ENCODE measurements at places on chromosomes 1 and 21.

GRCh38 chr21:45392573-45392971 lies 12.4 kb upstream of the COL18A1 start:
- no peak for DNase-seq

DNA sequence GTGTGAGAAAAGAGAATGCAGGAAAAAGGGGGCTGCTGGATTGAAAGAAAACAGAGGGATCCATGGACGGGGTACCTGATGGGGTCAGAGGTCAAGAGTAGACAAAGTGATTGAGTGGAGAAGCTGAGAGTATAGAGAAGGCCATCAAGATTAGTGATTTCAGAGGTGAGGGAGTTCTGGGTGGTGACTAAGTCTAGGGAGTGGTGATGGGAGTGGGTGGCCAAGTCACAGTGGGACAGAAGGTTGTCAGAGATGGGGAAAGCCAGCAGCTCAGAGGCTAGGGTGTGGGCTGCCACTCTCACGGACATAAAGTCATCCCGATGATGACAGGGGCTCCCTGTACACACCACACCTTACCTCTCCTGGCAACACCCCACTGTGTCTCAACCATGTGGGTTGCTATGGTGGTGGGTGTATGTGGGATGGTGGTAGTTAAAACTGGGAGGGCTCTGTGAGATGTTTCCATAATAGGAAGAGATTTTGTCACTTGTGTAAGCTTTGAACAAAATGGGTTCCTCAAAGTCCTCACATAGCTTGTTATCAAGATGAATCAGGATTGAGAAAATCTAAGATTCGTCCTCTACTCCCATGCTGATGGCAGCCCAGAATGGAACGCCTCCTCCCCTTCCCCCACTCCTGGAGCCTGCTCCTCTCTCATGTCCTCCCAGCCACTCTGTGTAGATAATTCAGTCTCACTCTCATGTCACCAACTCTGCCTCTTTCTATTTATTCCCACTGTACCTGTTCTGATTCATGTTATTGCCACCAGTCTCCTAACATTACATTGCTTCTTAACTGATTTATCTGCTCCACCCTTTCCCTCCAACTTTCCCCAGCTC lies 20.3 kb upstream of the CSF1 start:
- DNase-seq = no peak

GRCh38 chr1:51222809-51223208 lies 13.3 kb upstream of the RNF11 start:
- no peak for DNase-seq

GRCh38 chr1:117113199-117113598 lies 8.3 kb downstream of the TRIM45 start:
- no peak for DNase-seq

DNA sequence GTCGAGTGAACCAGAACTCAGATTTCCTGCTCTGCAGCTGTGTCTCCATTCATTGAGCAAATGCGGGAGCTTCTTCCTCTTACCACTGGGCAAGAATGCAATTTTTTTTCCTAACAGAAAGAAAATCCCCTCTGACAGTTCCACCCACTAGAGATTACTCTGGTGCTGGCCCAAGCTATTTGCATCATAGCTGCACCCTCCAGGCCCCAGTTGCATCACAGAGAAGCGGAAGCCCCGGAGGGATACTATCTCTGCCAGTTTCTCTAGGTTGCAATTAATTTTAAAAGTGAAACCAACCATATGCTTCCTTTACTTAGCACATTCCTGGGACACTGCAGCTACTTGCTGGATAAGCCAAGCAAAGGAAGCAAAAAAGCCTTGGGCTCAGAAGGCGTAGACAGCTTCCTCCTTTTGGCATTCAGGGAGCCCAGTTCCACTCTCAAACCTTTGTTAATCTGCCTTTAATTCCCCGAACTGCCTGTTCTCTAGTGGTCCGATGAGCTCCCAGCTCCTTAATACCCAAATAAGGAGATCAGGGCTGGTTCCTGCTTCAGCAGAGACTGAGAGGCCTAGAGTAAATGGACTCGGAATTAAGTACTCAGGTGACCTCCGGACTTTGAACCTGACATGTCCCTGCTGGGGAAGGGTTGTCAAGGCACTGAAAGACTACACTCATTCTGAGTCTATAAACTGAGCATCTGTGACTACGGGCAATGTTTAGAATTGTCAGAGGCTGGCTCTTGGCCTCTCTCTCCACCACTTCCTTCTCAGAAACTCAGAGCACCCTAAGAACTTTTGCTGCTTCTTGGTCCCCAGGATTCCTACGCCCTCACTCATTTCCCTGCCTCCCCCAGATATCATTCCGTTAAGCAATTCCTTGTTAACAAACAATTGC lies 72.5 kb upstream of the TNFSF18 start:
- DNase-seq = no peak

GRCh38 chr1:225962440-225962975 lies 21.5 kb upstream of the LEFTY2 start:
- peak; percentile 49 for DNase-seq

GRCh38 chr21:27202301-27202700 lies 235.4 kb upstream of the ADAMTS5 start:
- no peak for DNase-seq

- no peak for DNase-seq
Observed at GRCh38 chr1:56686169-56686568, 41.1 kb downstream of the PRKAA2 start.

- no peak for DNase-seq
Observed at GRCh38 chr1:201712387-201713085, 116.4 kb upstream of the IPO9 start.

- no peak for DNase-seq
Observed at GRCh38 chr1:41662765-41663437, 178.4 kb upstream of the EDN2 start.

GRCh38 chr1:154351363-154352068 lies 26.2 kb downstream of the ATP8B2 start:
- DNase-seq = no peak

- no peak for DNase-seq
Observed at GRCh38 chr1:145845144-145845513, 301 bp upstream of the NUDT17 start.

DNA sequence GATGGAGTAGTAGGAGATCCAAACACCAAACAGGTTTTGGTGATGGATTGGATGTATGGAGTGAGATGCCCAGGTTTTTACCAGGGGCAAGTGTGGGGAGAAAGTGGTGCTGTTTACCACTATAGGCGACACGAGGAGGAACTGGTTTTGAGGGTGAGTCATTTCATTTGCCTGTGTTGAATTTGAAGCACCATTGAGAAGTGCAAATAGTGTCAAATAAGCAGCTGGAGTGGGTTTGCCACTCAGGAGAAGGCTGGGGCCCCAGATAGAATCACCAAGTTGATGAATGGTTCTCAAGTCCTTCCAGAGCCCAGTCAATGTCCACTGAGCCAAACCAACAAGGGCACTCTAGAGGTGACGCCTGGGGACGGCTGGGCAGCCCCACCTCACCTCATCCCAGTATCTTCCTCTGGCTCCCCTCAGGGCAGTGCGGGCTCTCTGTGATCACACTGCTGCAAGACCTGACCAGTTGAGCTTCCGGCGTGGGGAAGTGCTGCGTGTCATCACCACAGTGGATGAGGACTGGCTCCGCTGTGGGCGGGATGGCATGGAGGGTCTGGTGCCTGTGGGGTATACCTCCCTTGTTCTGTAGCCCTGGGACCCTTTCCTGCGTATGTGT lies 9.4 kb downstream of the RUSC1 start:
- DNase-seq = no peak

DNA sequence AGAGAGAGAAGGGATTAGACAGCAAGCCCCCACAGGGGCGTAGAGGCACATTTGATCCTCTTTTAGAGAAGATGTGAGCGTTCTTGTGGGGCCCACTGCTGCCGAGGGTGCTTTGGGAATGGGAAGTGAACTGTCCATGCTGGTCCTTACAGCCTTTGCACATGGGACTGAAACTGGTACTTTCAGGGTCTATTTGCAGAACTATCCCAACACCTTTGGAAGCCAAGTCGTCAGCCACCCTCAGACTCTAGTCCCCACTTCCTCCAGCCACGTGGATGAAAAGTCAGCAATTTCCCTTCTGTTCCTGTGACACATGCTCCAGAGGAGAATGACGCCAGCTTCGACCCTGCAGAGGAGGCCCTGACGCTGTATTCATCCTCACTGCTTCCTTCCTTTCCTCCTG lies 2.6 kb upstream of the RAB7B start:
- DNase-seq = no peak

- DNase-seq = no peak
Observed at GRCh38 chr1:7471836-7472235, 299.3 kb upstream of the VAMP3 start.

DNA sequence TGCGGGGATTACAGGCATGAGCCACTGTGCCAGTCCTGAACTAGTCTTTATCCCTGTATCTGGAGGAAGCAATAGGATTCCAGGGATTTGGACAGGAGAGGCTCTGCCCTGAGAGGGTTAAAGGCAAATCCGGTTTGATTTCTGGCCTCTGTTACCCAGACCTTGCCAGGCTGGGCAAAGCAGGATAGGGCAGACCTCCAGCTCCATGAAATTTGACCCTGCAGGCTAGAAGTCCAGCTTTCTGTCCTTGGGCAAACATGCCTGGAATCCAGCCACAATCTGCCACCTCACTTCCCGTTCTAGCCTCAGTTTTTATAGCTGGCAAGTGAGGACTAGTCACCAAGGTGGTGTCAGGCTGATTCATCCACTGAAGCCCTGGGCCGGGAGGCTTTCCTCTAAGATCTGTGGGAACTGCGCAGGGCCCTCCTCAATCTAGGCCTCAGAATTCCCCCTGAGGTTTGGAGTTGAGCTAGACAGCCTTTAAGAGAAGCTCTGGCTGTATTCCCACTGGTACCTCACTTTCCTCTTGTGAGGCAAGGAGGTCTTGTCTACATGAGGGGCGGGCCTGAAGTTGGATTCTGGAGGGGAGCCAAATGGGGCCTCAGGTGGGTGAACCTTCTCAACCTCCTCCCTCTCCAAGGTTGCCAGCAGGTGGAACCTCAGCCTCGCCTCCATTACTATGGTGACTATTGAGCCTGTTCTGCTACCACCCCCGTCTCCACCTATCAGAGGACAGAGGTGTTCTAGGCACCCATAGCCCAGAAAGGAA lies 7.0 kb upstream of the P3R3URF start:
- DNase-seq = no peak

- peak; percentile 38 for DNase-seq
Observed at GRCh38 chr1:239308701-239309333, 77.6 kb upstream of the CHRM3 start.

DNA sequence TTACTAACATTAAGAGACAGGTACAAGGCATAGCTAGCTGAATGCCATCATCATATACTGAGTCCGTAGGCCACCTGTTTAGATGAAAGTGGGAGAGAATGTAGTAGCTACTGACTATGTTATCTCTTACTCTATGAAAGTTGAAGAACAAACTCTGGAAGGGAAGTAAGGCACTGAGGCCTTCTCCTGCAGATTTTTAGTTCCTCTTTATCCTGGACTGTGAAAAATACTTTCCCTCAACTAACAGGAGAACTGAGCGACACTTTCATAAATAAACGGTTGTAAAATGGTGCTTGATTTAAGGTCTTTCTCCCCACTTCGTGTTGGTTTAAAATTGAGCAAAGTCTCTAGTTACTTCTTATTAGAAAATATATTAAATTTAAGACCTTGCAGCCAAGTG lies 101.9 kb downstream of the FNBP1L start:
- DNase-seq = no peak

GRCh38 chr1:46491443-46492268 lies 2.0 kb downstream of the DMBX1 start:
- DNase-seq = no peak

DNA sequence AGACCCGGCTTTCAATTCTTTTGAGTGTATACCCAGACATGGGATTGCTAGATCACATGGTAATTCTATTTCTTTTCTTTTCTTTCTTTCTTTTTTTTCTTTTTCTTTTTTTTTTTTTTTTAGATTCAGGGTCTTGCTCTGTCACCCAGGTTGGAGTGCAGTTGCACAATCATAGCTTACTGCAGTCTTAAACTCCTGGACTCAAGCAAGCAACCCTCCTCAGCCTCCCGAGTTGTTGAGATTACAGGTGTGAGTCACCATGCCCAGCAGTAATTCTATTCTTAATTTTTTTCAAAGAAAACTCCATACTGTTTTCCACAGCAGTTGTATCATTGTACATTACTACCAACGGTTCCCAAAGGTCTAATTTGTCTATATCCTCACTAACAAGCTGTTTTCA lies 13.5 kb upstream of the RNF186 start:
- DNase-seq = no peak

GRCh38 chr1:78520216-78520615 lies 29.4 kb downstream of the PTGFR start:
- DNase-seq = no peak

GRCh38 chr1:100265562-100265930 lies 470 bp upstream of the RTCA start:
- no peak for DNase-seq

GRCh38 chr1:222413436-222413835 lies 134.5 kb downstream of the HHIPL2 start:
- no peak for DNase-seq

- no peak for DNase-seq
Observed at GRCh38 chr1:81432654-81433109, 368.1 kb upstream of the ADGRL2 start.

DNA sequence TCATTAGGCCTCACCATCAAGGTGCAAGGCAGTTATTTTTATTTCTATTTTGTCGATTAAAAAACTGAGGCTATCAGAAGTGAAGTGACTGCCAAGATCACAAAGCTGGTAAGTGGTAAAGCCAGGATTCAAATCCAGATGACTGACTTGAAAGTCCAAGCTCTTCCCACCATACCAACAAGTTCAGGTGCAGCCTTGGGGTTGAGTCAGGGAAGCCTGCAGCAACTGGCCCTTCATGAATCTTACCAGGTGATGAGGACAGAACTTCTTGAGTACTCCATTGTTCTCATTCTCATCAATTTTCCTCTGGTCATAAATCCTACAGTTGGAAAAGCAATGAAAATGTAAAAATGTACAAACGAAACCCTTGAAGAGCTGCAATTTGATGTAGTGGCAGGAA lies 20.2 kb downstream of the PEA15 start:
- no peak for DNase-seq

DNA sequence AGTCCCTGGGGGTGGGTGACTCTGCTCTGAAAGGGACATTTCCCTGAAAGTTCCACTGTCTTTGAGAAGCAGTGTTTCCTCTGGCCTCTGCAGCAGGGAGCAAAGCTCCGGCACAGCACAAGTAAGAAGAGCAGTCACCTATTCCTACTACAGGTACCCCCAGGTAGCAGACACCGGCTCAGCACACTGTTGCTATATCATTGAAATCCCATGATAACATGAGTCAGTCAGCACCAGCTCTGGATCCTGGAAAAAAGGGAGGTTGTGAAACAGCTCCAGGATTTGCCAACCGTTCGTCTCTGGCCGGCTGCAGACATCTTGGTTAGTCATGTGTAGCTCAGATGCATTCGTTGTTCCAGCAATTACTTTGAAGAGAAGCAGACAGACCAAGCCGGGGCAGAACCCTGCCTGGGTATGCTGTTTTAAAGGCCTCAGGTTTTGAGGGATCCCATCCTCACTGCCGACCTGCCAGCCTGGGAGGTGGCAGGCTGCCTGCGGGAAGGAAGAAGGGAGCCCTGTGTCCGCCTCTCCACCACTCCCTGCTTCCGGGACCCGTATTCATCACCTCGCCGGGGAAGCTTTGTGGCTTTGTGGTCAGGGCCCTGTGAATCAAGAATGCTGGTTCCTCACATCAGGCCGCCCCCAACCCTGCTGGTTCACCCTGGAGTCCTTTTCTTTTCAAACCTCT lies 139.2 kb downstream of the CLIC6 start:
- DNase-seq = peak; percentile 55

All from activated CD4-positive, alpha-beta T cell treated with anti-CD3 and anti-CD28 coated beads, Interleukin-2, amount 10 ng/mL, durations not matched to agents 7 days and 5 days (primary cell).